ENCODE measurements at places on chromosomes 7 and 10. TPM values are rescaled to one million over a fixed set of nuclear protein-coding genes. Genes with fewer than 3 reads are reported as not detected.

HOXA5 gene
- not detected for polyA plus RNA-seq

FGF8 gene
- polyA plus RNA-seq = not detected

SBDS gene
- 75.6 TPM for polyA plus RNA-seq

NKX2-3 gene
- polyA plus RNA-seq = not detected

DNA sequence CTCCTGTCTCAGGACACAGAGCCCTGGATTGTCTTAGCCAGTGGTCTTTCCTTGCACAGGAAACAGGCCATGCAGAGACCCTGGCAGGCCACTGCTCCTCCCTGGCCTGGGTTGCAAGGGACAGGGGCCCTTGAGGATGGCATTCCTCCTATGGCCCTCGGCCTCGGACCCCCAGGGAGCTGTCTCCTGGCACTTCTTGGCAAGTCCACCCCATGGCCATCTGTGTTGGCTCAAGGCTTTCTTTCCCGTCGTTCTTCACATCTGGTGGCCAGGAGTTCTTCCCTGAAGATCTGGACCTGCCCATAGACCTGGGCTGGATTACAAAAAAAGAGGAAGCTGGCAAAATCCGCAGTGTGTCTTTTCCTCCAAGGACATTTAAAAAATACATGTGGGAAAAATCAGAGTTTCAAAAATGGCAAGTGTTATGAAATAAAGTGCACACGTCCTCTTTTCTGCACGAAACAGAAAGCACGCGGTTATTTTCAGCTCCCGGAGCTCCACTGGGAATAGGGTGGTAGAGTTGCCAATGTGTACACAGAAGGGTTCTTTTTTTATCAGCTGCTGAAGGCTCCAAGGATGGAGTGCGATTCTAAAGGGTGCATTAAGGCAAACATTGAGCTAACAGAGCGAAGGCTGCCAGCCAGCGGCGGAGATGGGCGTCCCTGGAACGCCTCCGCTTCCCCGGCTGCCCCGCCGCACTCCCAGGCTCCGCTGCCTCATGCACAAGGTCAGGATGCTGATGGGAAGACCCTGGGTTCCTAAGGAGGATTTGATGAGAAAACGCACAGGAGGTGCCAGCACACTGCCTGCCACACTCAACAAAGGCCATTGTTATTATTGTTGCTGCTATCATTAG lies 62.8 kb upstream of the FAM20C start:
- H3K4me3 ChIP-seq = no peak overlapping the region
- H3K4me1 ChIP-seq = no peaks in the 10 kb centered on the region
- H3K36me3 ChIP-seq = no peaks in the 10 kb centered on the region
- no peak for DNase-seq

- H3K27me3 ChIP-seq = no peaks in the 10 kb centered on the region
- no peak for DNase-seq
- no peak overlapping the region for H3K27ac ChIP-seq
- H3K36me3 ChIP-seq = no peaks in the 10 kb centered on the region
- H3K4me1 ChIP-seq = no peaks in the 10 kb centered on the region
Measured at GRCh38 chr7:152522571-152523067, 86.8 kb upstream of the KMT2C start.

DNA sequence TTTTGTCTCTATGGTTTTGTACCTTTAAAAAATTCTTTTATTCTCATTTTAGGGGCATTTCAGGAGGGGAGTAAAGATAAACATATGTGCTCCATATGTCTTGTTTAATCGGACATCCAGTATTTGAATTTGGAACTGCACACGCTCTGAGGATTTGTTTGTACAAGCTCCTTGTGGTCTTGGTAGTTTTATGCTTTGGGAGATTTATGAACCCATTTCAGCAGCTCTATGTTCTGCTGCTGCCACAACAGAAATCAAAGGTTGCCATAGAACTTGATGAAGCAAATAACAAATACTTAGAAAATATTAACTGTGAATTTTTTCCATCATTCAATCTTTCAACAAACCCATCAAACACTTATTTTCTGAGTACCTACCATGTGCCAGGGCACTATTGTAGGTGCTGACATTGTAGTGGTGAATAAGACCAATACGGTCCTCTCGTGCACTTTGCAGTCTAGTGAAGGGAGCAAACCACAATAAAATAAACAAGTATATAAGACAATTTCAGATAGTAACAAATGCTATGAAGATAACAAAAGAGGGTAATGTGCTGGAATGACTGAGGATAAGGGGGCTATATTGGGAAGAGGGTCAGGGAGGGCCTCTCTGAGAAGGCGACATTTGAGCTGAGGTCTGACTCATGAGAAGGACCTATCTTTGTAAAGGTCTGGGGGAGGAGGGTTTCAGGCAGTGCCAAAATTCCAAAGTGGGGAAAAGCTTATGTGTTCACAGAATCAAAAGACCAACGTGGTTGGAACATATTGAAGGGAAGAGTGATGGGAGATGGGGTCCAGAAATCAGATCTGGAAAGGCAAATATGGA lies 30.4 kb downstream of the MYPN start:
- DNase-seq = no peak
- H3K27me3 ChIP-seq = peaks cover 17% of the 10 kb centered on the region
- H3K4me3 ChIP-seq = no peak overlapping the region
- no peaks in the 10 kb centered on the region for H3K4me1 ChIP-seq
- H3K36me3 ChIP-seq = no peaks in the 10 kb centered on the region

- no peak overlapping the region for H3K27ac ChIP-seq
- H3K27me3 ChIP-seq = no peaks in the 10 kb centered on the region
- no peaks in the 10 kb centered on the region for H3K4me1 ChIP-seq
Measured at GRCh38 chr7:82247814-82248433, 195.7 kb downstream of the CACNA2D1 start.

DNA sequence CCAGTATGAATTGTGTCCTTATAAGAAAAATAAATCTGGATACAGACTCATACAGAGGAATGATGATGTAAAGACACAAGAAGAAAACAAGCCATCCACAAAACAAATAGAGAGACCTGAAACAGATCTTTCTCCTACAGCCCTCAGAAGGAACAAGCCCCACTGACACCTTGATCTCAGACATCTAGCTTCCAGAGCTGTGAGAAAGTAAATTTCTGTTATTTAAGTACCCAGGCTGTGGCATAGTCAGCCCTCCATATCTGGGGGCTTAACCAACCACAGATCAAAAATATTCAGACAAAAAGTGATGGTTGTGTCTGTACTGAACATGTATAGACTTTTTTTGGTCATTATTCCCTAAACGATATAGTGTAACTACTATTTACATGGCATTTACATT lies 23.9 kb upstream of the ANKRD1 start:
- no peaks in the 10 kb centered on the region for H3K27me3 ChIP-seq
- no peaks in the 10 kb centered on the region for H3K4me1 ChIP-seq
- no peaks in the 10 kb centered on the region for H3K36me3 ChIP-seq
- no peak for DNase-seq

DNA sequence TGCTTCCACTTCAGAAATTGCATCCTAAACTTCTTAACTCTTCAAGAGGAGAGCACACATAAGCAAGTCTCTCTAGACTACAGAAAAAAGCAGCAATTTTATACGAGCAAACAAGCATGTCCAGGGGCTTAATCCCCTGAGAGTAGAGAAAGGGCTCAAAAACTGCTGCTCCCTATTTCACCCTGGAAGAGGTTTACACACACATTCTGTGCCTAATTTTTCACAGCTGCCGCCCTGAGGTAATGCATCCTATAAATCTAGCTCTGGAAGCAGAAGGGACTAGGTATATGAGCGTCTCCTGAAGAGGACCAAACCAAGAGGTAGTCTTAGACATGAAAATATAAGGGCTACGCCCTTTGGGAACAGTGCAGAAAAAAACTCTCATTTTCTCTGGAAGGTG lies 73.1 kb downstream of the CRPPA start:
- no peak for DNase-seq
- H3K4me3 ChIP-seq = no peak overlapping the region
- no peaks in the 10 kb centered on the region for H3K36me3 ChIP-seq
- H3K27me3 ChIP-seq = no peaks in the 10 kb centered on the region
- H3K27ac ChIP-seq = no peak overlapping the region
- H3K4me1 ChIP-seq = no peaks in the 10 kb centered on the region

DNA sequence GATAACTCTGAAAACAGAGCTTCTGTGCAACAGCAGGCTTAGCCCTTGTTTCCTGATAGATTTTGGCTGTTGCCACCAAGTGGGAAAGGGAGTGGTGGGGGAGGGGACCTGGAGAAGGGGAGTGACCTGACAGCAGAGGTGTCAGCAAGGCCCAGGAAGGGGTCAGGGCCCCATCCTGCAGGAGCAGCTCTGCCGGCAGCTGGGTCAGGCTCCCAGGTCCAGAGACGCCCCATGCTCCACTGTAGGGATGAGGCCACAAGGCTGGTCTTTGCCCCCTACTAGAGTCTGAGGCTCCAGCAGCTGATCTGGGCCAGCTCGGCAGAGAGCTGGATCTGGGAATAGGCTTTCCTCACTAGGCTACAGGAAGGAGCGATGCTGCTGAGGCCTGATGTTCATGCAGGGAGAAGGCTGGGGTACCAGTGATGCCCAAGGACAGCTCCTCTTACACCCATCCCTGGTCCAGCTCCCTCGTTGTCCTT lies 44.0 kb upstream of the ZMIZ1 start:
- H3K4me1 ChIP-seq = peaks cover 24% of the 10 kb centered on the region
- no peaks in the 10 kb centered on the region for H3K27me3 ChIP-seq
- no peak overlapping the region for H3K4me3 ChIP-seq
- DNase-seq = no peak

DNA sequence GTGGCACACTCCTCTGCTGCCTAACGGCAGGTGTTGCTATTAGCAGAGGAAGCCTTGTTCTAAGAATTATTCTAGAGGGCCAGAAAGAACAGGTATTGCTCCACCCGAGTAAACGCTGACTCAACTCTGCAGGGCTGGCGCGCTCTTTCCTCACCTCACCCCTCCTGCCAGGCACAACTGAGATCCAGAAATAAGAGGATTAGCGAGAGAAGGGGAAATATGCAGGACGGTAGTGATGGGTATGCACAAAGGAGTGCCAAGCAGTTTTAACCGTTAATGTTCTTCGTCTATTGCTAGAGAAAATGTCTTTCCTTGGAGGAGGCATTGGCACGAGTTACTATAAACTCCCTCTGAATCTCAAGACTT lies 369 bp upstream of the SCIN start:
- H3K4me1 ChIP-seq = no peaks in the 10 kb centered on the region
- DNase-seq = no peak
- H3K27me3 ChIP-seq = peaks cover 16% of the 10 kb centered on the region

DNA sequence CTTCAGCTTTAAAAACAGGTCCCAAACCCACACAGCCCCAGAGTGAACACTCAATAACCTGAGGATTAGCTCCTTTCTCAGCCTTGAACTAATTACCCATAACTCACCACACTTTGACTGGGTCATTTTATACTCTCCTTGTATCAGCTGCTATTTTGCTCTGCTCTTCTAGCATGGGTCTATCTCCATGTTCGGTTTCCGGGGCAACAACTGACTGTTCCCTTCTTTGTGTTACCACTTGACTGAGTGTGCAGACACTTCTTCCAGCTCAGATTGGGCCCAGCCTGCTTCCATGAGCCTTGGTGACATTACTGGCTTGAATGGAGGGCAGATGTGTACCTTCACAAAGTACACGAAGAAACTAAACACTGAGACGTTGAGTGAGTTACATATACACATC lies 31.5 kb upstream of the PRPS1L1 start:
- no peak for DNase-seq
- no peaks in the 10 kb centered on the region for H3K36me3 ChIP-seq
- no peak overlapping the region for H3K4me3 ChIP-seq
- no peaks in the 10 kb centered on the region for H3K4me1 ChIP-seq

- no peaks in the 10 kb centered on the region for H3K36me3 ChIP-seq
- no peaks in the 10 kb centered on the region for H3K4me1 ChIP-seq
- no peak overlapping the region for H3K4me3 ChIP-seq
- H3K27ac ChIP-seq = no peak overlapping the region
Measured at GRCh38 chr7:12158334-12159060, 52.6 kb upstream of the TMEM106B start.

GRCh38 chr10:73469579-73469978 lies 26.2 kb downstream of the PPP3CB start:
- no peak overlapping the region for H3K27ac ChIP-seq
- H3K4me1 ChIP-seq = peaks cover 6% of the 10 kb centered on the region
- no peak for DNase-seq
- H3K4me3 ChIP-seq = no peak overlapping the region

- DNase-seq = no peak
- no peaks in the 10 kb centered on the region for H3K4me1 ChIP-seq
- no peaks in the 10 kb centered on the region for H3K27me3 ChIP-seq
- no peak overlapping the region for H3K27ac ChIP-seq
Measured at GRCh38 chr10:86744067-86744725, 12.2 kb upstream of the BMPR1A start.

- H3K27me3 ChIP-seq = peaks cover 3% of the 10 kb centered on the region
- no peak overlapping the region for H3K4me3 ChIP-seq
- no peak overlapping the region for H3K27ac ChIP-seq
- no peaks in the 10 kb centered on the region for H3K4me1 ChIP-seq
Measured at GRCh38 chr7:39453743-39454355, 112.4 kb upstream of the YAE1 start.

- no peak overlapping the region for H3K4me3 ChIP-seq
- H3K4me1 ChIP-seq = no peaks in the 10 kb centered on the region
- H3K27me3 ChIP-seq = no peaks in the 10 kb centered on the region
- H3K27ac ChIP-seq = no peak overlapping the region
- no peak for DNase-seq
Measured at GRCh38 chr7:119196183-119196582, 971.7 kb downstream of the ANKRD7 start.

DNA sequence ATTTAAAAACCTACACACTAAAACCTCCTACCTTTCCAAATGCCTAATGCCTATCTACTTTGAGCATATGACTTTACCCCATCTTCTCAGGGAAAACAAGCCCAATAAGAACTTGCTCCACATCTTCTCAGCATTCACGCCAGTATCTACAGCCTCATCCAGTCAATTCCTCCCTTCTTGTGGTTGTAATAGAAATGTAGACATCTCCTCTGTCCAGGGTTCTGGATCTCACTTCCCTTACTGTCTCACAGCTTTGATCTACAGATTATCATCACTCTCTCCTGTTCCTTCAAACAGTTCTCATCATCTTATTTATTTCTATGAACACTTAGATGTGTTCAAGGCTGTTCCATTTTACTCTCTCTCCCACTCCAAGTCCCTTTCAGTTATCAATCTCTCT lies 70.4 kb upstream of the NOBOX start:
- no peak overlapping the region for H3K27ac ChIP-seq
- H3K4me1 ChIP-seq = no peaks in the 10 kb centered on the region
- H3K27me3 ChIP-seq = no peaks in the 10 kb centered on the region
- H3K4me3 ChIP-seq = no peak overlapping the region
- DNase-seq = no peak
- no peaks in the 10 kb centered on the region for H3K36me3 ChIP-seq

DNA sequence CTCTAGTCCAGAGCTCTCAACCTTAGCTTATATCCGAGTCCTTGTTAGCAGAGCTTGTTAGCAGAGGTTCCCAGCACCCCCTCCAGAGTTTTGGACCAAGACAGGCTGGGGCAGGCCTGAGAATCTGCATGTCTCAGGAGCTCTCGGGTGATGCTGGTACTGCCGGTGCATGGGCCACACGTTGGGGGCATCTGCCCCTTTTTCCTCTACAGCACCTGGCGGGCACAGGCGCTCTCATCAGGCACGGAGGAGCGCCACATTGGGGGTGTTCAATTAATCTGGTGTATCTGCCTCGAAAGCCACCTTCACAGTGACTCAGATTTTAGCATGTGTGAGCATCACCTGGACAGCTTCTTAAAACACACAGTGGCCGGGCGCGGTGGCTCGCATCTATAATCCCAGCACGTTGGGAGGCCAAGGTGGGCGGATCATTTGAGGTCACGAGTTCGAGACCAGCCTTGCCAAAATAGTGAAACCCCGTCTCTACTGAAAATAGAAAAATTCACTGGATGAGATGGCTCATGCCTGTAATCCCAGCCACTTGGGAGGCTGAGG lies 117.7 kb downstream of the ELFN1 start:
- H3K36me3 ChIP-seq = no peaks in the 10 kb centered on the region
- no peak overlapping the region for H3K27ac ChIP-seq
- H3K4me1 ChIP-seq = no peaks in the 10 kb centered on the region
- H3K27me3 ChIP-seq = peaks cover 2% of the 10 kb centered on the region
- no peak for DNase-seq
